ENCODE measurements at places on chromosomes 2 and 18.

DNA sequence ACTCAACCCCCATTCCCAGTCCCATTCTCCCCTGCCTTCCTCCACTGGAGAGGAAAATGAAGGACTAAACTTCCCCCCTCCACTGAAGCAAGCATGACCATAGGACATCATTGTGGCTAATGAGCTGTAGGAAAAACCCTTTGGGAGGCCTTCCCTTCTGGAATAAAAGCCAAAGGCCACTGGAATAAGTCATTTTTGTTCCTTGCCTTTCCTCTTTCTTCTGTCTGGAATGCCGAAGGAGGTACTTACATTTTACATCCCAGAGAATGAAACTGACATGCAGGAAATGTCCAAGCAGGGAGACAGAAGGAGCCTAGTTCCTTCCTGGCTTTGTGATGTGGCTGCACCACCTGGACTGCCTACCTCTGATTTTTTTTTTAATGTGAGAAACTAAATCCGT, 9.1 kb upstream of the PTPRM start:
- no peak for DNase-seq

GRCh38 chr2:36165132-36165531, 190.4 kb upstream of the CRIM1 start:
- DNase-seq: no peak

- no peak for DNase-seq
Measured at GRCh38 chr2:173982182-173982714, 17.1 kb upstream of the SP3 start.

- no peak for DNase-seq
Measured at GRCh38 chr2:163640542-163641193, 95.1 kb downstream of the FIGN start.

DNA sequence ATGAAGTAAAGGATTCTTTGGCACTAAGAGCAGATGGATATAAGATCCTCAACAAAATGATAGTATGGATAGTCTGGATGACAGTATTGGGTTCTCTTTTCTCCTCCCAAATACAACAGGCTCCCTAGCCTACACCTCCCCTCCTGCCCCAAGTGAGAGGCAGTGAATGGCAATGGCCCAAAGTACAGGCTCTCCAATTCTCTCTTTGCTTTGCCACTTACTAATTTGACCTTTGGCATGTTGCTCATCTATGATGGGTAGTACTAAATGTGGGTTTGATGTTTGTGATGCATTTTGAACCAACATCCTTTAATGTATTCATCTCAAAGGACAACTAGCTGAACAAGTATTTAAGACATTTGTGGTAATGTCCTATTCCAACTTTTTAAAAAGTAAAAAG, 65.9 kb downstream of the EIF5B start:
- no peak for DNase-seq

- no peak for DNase-seq
Measured at GRCh38 chr2:172282944-172283343, 144.4 kb upstream of the ITGA6 start.

- DNase-seq: no peak
Measured at GRCh38 chr18:9354256-9354655, 19.7 kb downstream of the TWSG1 start.

GRCh38 chr2:174730698-174731018, 33.6 kb downstream of the CHRNA1 start:
- no peak for DNase-seq

DNA sequence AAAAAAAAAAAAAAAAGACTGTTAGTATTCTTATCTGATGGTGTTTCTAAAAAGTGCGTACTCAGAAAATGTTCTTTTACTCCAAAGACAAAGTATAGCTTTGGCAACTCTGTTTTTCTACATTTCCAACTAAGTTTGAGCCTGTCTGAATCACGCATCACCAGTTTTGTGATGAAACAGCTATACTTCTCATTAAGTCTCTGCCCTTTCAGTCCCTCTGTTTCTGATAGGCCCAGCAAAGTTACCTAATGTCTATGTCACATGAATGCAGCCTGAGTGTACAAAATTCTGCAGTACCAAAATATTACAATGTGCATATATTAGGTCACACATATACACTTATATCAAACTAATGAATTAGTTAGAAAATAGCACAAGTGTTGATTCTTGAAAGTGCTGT, 22.4 kb downstream of the TWSG1 start:
- no peak for DNase-seq

DNA sequence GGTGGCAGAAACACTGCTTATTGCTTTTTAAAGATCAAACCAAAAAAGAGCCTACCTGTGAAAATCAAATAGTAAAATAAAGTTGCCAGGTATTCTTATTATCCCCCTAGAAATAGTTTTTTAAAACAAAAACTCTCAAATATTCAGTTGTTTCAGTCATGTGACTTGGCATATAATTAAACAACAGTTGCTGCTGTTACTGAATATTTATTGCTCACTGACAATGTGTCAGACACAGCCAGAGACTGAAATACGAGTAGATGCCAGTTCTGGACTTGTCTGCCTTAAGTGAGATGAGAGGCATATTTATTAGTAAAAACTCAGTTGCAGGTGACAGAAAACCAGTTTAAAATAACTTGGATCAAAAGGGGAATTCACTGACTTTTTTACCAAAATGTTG, 106.0 kb upstream of the RAB12 start:
- DNase-seq: no peak

DNA sequence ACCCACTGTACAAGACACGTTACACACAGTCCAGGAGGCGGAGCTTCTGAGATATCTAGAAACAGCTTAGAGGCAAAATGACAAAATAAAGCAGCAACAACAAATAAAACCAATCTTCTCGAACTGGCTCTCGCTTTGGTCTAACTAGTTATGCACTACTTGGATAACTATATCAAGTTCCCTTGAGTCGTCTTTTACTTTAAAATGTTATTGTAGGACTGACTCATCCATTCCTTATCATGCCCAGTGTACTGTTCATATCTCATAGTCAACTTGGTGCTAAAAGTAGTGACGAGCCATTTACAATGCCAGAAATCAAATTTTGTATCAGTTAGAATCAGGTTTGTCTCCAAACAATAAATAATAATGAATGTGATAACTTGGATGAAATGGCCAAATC, 102.5 kb upstream of the SLC35G4 start:
- DNase-seq: no peak

DNA sequence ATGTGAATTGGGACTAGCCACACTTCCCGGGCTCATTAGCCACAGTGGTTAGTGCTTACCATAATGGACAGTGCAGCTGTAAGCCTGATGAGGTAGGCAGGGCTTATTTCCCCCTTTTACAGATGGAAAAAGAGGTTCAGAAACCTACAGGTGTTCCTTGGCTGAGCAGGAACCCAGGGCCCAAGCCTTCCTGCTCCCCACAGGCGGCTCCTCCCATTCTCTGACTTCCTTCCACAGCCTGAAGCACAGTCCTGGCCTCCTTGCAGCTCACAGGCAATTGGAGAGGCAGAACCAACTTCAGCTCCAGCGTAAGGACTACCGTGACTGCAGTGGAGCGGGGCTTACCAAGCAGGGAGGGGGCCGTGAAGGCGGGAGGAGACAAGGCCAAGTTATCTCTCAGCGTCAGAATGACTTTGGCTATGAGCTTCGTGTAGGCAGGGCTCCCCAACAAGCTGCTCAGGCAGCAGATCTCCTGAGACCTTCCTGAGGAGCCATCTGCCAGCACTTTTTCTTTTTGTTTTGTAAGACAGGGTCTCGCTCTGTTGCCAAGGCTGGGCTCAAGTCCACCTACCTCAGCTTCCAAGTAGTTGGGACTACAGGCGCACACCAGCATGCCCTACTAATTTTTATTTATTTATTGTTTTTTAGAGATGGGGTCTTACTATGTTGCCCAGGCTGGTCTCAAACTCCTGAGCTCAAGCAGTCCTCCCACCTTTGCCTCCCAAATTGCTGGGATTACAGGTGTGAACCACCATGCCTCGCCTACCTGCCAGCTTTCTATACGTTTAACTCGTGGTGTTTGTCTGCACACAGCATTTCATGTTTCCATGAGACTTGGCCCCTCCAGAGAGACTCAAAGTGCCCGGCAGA, 34.2 kb upstream of the NT5DC4 start:
- DNase-seq: no peak

DNA sequence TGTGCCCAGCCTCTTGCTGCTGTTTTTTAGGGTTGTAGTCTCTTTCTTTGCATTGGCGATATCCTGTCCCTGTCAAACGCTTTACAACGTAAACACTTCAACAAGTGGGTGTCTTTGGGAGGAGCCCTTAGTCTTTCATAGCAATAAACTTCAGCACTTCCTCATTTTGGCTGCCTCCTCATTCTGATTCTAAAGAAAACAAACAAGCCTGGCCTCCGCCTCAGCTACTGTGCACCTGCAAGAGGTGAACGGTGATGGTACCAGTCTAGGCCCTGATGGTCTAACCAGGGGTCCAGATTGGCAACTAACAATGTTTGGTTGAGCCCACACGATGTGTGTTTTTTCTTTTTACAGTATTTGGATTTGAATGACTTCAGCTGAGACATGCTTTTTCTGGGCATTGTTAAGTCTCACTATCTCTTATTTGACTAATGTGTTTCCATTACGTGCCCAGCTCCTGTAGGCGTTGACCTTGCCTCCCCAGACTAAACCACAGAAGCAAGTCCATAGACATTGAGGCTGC, 53.2 kb upstream of the CUL3 start:
- DNase-seq: no peak

DNA sequence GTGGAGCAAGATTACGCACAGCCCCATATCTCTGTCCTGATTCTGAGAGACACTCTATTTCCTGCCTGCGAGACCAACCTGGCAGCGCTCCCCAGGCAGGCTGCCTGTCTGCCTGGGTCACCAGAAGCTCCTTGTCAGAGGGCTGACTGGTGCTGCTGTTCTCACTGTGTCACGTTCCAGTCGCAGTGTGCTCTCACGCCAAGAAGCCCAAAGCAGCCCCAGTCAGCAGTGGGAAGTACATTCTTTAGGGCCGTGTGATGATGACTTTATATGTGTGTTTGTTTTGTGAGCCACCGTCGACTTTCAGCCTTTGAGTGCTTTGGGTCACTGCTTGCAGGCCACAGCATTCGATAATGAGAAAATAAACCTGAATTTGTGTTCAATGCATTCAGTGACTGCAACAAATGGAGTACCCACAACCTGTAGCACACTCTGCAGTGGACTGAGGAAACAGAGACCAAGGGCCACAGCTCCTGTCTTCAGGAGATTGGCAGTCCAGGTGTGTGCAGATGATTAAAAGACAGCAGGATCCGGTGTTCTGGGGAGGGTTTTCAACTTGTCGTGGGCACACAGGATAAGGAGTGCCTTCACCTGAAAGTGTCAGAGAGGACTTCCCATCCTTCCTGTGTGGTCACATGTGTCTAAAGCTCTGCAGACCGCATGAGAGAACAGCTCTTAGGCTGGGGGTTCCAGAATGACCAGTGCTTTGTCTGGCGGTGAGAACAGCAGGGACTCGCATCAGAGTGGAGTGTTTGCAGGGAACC, 4.8 kb downstream of the TNFRSF11A start:
- no peak for DNase-seq

GRCh38 chr2:96703021-96703751, 36.7 kb downstream of the LMAN2L start:
- DNase-seq: no peak

DNA sequence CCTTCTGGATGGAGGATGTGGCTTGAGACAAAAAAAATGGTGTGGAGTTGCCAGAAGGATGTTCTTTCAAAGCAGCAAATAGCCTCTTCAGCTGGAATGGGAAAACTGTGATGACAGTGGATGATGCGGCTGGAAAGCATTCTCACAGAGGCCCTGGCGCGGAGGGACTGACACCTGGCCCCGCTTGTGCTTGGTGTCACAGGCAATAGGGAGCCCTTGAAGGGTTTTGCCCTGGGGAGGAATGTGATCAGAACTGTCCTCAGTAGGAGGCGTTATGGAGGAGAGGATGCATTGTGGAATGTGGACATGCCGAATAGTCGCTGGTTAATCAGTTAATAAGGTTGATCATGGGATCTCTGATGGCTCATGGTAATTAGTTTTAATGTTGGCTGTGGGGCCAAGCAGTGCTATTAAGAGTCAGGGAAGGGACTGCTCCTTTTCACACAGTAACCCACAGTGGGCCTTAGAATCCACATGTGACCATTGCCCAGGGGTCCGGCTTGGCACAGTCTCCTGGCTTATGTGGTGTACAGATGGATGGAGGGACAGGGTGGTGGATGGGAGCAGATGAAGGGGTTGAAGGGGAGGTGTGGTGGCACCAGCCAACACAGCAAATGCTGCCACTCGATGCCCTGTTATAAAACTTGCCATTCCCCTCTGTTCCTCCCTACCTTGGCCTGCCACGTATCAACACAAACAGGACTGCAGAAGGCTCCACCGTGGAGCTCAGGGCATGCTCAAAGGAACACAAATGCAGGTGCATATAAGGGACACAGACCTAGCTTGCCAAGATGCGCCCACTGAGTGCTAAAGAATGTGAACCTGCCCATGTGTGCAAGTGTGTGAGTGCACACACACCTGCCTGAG, 71.7 kb downstream of the CIB4 start:
- DNase-seq: no peak

GRCh38 chr2:74066491-74067203, 81.1 kb downstream of the BOLA3 start:
- no peak for DNase-seq

- no peak for DNase-seq
Measured at GRCh38 chr2:101337877-101338276, 29.4 kb upstream of the RNF149 start.

DNA sequence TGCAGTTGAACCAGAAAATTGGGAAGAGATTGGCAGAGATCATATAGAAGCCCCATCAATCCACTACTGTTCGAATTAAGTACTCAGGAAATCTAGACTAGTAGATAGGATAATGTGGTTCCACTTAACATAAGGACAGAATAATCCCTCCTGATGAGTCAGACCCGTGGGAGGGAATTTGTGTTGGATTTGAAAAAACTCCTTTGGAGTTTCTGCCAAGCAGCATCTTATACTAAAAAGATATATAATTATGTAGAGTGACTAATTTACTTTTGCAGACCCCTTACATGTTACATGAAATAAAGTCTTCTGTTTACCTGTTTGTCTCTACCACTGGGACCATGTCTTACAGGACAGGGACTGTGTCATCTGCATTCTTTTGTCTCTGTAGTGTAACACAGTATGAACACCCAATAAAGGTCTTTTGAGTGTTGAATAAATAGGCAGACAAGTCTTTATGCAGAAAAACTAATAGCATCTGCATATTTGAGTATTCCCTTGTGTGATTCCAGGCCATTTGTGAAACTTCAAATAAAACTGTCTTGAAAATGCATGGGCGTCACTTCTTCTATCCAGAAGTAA, 122.6 kb upstream of the DNAJC10 start:
- DNase-seq: no peak

DNA sequence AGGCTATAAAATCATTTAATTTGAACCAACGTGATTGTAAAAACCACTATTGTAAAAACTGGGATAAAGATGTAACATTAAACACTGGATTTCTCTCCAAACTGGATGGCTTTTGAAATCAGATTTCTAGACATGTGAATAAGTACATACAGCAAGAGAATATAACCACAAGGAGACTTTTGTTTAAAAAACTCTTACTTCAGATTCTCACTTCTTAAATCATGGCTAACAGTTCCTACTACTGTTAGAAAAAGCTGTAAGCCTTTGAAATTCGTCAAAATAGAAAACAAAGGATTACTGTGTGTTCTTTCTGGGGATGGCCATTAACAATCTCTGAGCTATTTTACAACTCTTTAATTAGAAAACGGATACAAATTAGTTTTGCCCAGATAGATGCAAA, 39.4 kb upstream of the SH3BP4 start:
- no peak for DNase-seq

Measured in NT2/D1 (cell line).